Fibroblast of skin of right quadriceps (primary cell): ENCODE measurements at places on chromosomes 2 and 18.

GRCh38 chr2:28506112-28506910, 10.5 kb downstream of the PLB1 start:
- DNase-seq: no peak

DNA sequence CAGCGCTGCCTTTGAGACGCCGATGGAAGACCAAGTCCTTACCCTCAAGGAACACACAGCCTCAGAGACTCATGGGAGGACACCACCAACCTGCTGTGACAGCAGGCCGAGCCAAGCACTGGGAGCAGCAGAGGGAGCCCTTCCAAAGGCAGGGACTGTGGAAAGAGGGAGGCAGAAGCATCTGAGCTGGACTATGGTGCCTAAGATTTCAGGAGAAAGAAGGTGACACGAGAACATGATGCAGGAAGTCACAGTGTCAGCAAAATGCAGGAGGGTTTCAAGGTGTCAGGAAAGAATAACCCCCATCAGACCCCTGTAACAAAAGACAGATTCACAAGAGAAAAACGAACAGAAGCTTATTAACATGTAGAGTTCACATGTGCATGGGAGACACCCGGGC, 24.2 kb upstream of the COX7A2L start:
- DNase-seq: no peak

- DNase-seq: peak; percentile 69
Measured at GRCh38 chr2:29187926-29188325, 72.7 kb downstream of the CLIP4 start.

GRCh38 chr2:62300925-62301324, 105.0 kb downstream of the B3GNT2 start:
- DNase-seq: no peak

DNA sequence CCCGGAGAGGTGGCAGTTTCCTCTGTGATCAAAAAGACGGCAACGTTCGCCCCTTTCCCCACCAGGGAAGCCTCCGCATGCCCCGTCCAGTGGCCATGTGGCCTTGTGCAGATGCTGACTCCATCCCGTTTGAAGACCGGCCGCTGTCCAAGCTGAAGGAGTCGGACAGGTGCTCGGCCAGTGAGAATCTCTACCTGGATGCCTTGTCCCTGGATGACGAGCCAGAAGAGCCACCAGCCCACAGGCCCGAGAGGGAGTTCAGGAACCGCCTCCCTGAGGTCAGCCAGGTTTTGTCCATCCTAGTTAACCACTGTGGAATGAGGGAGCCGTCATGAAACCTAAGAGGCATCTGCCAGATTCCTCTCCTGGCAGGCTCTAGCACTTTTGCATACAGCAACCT, 113.6 kb downstream of the MTCL1 start:
- no peak for DNase-seq

DNA sequence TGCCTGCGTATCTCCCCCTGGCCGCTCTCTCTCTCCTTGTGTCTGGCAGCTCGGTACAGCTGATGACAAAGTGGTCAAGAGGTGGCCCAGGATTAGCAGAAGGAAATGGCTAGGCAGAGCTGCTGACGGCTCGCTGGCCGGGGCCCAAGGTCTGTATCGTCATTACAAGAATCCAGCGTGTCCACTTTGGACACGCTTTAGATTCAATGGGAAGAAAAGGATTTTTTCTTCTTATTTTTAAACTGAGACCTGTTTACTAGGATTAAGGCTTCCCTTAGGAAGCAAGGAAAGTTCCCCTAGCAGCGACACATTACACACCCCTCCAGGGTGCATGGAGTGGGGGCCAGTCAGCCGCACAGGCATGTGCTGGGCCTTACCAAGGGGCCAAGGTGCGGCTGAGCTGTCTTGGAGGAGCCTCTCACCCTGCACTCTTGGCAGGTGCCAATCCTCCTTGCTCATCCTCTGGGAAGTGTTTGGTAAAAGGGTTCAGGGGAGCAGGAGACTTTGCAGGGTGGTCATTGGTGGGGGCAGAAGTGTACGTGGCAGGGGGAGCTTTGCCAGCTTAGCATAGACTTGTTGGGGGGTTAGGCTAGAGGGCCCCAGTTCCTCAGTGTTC, 76.8 kb downstream of the POLR1A start:
- DNase-seq: no peak

DNA sequence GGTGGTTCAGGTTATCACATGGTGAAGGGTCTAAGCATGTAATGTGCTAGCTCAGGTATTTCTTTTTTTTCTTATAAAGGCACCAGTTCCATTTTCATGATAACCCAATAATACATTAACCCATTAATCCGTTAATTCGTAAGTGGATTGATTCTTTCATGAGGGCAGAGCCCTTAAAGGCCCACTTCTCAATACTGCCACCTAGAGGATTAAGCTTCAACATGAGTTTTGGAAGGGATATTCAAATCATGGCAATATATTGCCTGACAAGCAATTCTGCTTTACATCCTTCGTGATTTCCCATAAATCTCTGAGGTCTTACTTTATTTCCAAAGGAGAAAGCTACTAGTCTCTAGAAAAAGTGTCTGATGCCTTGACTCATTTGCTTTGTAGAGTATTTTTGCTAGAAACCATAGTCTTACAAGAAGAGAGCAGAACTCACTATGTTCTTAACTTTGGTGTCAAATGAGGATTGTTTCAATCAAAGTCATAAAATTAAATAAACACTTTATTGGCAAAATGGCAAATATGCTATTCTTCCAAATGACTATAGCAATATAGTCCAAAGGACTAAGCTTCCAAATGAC, 271.3 kb downstream of the KCNS3 start:
- DNase-seq: peak; percentile 52

GRCh38 chr2:64376926-64377325, 77.0 kb upstream of the LGALSL start:
- DNase-seq: no peak

DNA sequence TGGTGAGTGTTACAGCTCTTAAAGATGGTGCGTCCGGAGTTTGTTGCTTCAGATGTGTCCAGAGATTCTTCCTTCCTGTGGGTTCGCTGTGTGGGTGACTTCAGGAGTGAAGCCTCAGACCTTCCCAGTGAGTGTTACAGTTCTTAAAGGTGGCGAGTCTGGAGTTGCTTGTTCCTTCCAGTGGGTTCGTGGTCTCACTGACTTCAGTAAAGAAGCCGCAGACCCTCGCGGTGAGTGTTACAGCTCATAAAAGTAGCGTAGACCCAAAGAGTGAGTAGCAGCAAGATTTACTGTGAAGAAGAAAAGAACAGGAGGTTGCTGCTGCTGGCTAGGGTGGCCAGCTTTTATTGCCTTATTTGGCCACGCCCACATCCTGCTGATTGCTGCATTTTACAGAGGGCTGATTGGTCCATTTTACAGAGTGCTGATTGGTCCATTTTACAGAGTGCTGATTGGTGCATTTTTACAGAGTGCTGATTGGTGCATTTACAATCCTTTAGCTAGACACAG, 34.0 kb upstream of the SPTBN1 start:
- no peak for DNase-seq

GRCh38 chr2:220785178-220785577, 786.9 kb downstream of the EPHA4 start:
- no peak for DNase-seq

GRCh38 chr2:56130463-56131070, 53.2 kb upstream of the CCDC85A start:
- DNase-seq: peak; percentile 39

DNA sequence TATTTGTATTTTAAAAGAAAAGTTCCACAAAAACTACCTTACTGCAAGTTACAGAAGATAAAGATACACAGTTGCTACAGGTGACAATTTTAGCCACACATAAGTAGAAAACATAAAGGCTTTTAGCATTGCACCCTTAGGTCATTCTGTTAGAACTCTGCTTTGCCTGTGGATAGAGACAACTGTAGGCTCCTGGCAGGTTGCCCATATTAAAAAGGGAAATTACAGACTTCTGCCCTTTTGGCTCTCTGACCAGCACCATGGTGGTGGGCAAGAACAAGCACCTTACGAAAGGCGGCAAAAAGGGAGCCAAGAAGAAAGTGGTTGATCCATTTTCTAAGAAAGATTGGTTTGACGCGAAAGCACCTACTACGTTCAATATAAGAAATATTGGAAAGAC, 223.3 kb downstream of the MC4R start:
- no peak for DNase-seq

GRCh38 chr2:21740484-21740883, 616.7 kb downstream of the TDRD15 start:
- DNase-seq: peak; percentile 68

DNA sequence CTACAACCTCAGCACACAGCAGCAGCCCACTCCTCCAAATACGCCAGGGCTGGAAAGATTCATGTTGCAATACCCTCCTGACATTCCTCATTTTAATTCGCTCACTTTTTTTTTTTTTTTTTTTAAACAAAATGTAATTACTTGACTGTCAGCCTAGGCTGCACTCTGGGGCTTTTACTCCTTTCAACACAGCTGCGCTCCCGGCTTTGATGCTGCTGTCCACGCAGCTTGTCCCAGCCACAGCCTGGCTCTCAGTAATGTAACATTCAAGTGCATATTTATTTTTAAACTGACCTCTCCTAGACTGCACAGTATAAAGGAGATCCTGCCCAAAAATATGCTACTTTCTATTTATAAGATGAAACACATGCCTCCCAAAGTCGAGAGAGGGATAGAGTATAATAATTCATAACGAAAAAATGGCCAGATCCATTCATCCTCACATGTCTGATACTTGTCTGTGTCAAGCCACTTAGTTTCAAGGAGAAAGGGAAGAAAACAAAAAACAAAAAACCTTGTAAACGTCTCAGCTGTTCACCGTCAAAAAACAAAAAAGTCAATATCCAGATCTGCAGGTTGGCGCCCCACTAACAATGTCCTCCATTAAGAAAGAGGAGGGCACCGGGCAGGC, 949 bp downstream of the CDC42EP3 start:
- no peak for DNase-seq

DNA sequence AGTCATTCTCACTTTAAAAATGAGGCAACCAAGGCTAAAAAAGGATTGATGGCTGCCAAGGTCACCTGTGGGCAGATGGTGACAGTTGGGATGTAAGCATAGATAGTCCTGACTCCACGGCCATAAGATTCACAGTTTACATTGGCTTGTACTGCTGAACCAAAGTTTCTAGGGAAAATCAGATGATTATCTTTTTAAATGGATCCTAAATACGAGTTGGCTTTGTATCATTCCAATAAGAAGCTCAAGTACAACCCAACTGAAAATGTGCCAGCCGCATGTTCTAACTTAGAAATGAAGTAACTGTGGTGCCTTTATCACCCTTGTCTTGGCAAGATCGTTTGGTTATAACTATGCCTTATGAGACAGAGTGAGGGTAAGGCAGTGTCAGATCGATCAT, 27.6 kb downstream of the HK2 start:
- DNase-seq: no peak

DNA sequence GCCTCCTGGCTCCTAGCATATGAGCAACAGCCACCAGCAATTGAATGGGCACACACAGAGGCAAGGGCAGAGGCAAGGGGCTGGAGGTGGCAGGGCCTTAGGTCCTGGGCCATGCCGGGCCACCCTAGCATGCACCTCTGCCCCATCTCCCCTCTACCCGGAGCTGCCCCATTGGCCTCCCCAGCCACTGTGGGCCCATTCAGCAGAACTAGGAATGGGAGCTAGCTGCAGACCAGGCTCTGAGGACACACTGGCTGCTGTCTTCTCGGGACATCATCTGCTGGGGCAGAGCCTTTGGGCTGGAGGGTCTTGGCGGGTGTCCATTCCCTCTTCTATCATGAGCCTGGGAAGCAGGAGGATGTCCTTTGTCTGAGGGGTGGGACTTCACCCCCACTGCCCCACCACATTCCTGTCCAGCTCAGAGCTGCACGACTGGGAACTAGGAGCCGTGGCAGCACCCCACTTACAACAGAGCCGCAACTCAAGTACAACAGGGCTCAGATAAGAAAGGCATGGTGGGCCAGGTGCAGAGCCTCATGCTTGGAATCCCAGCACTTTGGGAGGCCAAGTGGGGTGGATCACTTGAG, 800 bp downstream of the VIL1 start:
- DNase-seq: no peak

- no peak for DNase-seq
Measured at GRCh38 chr2:129469389-129469788, 510.1 kb upstream of the RAB6C start.

DNA sequence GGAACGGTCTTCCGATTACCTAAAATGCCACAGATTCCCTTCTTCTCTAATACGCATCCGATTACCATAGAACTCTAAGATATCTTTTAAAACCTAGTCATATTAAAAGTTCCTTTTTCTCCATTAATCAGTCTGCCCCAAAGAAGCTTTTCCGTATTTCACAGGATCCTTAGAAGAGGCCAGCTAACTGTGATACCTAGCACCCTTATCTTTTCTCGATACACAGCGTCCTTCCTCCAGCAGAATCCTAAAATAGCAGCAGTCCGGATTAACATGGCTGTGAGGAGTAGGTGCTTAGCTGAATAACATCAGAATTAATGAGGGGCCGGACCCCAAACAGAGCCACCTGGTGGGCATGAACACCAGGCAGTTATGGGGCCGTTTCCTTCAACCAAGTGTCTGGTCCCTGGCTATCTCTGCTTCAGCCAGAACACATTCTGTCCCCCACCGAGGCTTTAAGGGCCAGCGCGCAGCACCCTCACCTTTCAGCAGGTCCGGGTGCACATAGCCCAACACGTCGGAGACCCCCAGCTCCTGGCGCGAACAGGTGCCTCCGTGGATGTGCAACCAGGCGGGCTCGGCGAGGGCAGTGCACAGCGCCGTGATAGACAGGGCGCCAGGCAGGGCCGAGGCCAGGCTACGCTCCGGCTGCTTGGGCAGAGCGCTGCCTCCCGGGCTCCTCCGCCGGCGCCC, 995 bp downstream of the TMEM127 start:
- DNase-seq: peak; percentile 30
